ENCODE measurements at places on chromosomes 11 and 22.

- peak; percentile 93 for DNase-seq
Observed at GRCh38 chr11:86636275-86636674, 36.1 kb downstream of the ME3 start.

DNA sequence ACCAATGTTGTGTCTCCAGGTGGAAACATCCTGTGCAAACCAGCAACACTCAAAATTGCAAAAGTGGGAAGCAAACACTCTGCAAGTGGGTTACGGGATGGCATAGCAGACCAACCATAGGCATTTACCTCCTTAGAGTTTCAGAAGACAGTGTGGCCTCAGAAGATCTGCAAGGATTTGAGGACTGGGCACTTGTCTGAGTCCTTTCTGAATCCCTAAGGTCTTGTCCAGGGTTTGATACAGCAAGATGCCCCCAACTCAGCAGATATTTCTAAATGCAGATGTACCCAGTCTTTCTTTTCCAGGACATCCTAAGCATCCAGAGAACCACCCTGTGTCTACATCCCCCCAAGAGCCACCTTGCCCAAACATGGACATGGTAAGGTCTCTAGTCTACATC, 51.7 kb upstream of the SHANK2 start:
- no peak for DNase-seq

DNA sequence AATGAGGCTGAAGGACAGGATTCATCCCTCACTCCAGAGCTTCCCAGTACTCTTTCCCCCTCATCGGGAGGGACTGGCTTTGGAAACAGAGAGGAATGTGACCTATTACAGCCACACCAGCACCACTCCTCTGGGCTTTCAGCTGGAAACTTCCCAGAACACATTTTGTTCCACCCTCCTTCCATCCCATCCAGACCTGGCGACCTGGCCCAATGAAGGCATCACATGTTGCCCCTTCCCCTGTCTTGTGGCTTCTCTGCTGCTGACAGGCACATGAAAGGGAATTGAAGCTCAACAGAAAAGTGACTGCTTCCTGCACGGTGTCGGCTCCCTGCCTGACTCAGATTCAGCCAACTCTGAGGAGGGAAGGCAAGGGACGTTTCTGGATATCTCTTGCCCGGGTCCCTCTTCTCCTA, 19.1 kb downstream of the IRAG1 start:
- no peak for DNase-seq

- DNase-seq = peak; percentile 53
Observed at GRCh38 chr11:117828611-117829368, 4.2 kb upstream of the FXYD2 start.

GRCh38 chr11:2728128-2728662, 28.4 kb upstream of the KCNQ1OT1 start:
- DNase-seq = no peak

DNA sequence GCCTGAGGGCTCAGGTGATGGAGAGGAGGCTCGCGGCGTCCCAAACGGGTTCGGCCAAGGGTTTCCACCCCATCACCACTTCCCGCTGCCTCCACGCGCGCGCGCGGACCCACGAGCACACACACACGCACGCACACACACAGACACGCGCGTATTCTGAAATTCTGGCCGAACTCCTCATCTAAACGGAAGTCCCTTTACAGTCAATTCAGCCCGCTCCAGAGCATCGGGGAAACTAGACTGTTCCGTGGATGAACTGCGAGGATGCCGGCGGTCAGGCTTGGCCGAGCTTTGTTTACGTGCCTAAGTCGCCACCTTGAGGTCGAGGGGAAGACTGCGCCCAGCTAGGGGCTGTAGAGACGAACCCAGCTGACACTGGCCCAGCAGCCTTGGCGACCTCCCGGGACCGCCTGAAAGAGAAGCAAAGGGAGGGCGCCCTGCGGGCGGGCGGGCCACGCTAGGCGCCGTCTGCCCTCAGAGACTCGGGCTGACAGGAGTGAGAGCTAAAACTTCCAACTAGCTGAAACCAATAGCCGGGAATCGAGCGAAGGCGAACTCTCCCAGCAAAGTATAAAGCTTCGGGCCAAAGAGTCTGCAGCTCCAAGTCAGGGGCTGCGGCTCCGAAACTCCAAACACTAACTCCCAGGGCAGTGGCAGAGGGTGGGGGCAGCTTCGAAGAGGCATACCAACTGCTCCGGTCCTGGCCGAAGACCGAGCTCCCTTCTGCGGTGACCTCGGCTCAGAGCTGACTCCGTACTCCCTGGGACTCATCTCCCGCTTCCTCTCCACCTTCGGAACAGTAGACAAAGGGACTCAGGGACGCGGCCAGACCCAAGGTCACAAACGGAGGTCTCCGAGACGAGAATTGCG, 124.7 kb upstream of the C11orf58 start:
- DNase-seq = peak; percentile 76

DNA sequence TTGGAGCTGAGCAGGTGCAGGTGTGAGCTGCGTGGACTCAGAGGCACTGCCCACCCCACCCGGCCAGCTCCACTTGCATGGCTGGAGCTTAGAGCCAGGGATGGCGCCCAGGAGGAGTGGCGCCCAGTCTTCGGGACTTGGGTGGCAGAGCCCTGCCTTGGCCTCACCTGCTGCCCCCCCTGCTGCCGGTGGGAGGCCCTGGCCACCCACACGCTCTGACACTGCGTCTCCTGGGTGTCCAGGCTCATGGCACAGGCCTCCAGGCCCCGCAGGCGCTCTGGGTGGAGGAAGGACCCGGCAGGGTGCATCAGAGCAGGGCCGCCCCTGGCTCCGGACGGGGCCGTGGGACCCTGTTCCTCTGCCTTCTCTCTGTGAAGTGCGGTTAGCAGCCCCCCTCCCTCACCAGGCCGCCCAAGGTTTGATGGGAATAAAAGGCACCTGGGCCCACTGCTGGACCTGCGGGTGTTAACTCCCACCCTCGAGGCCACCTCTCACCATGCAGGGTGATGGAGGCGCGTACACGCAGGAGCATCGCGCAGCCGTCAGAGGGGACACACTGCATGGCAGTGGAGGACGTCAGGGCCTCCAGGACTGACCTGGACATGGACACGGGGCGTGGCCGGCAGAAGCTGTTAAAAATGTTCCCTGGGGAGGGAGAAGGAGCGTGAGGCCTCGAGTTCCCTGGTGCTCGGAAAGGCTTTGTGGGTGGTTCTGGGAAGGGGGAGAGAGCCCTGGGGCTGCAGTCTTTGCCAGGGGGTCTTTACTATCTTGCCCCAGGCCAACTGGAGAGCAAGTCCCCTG, 11.8 kb downstream of the IL17REL start:
- DNase-seq = no peak

DNA sequence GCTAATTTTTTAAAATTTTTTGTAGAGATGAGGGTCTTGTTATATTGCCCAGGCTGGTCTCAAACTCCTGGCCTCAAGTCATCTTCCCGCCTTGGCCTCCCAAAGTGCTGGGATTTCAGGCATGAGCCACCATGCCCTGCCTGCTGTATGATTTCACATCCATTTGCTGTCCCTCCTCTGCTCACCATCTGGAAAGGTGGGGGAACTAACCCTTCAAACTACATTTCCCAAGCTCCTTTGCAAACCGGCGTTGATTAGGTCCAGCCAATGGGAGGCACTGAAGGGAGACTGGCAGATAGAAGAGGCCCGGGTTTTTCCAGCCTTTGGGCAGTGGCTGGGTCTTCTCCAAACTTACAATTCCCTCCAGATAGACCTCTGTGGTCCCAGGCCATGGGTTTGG, 19.3 kb downstream of the RFPL1 start:
- DNase-seq = no peak

- DNase-seq = no peak
Observed at GRCh38 chr11:124745835-124746620, 6.0 kb downstream of the VSIG2 start.
